Activated CD4-positive, alpha-beta T cell treated with anti-CD3 and anti-CD28 coated beads, Interleukin-2, amount 50 U/mL, for 4 hours (primary cell): ENCODE measurements at places on chromosomes 6 and 20.

DNA sequence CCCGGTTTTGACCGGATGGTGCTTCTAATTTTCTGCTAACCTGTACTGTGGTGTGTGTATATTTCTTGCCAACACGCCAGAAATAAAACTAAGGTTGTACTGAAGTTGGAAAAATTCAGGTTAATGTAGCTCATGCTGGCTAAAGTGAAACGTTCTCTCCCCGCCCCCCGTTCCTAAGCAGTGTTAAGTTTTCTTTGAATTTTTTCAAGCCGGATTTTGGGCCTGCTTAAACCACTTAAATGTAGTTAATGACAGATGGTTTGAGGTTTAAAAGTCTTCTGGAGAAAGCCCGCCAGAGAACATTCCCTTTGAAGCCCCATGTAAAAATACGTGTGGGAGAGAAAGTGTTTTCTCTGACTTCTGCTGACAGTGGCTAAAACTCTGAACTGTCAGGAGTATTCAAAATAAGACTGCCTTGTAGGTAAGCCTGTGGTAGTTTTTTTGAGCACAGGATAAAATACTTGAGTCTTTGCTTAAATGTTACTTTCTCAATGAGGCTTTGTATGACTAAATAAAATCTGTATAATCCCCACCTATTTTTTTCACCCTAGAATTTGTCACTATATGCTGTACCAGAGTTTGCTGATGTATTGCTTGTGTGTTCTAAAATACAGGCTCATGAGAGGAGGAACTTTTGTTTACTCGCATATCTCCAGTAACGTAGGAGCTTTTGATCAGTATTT lies 101.3 kb downstream of the OR2B2 start:
- no peak for DNase-seq

DNA sequence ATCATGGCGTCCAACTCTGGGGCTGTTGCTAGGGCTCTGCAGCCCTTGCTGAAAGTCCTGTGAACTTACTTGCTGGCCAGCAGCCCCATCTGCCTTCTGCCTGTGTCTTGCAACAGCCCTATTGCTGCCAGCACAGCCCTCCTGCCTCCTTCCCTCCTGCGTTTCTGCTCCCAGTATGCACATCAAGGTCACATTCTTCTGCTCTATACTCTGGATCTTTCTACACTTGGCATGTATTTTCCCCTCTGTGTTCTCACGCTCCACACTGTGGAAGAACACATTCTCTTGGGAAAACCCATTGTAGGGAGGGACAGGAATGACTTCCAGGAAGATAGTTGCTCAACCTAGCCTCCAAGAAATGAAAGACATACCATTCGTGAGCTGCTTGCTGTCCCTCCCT lies 80.9 kb upstream of the PHACTR2 start:
- DNase-seq, result no peak

- no peak for DNase-seq
These were observed 316.2 kb downstream of the COL12A1 start for GRCh38 chr6:74889635-74890034.

DNA sequence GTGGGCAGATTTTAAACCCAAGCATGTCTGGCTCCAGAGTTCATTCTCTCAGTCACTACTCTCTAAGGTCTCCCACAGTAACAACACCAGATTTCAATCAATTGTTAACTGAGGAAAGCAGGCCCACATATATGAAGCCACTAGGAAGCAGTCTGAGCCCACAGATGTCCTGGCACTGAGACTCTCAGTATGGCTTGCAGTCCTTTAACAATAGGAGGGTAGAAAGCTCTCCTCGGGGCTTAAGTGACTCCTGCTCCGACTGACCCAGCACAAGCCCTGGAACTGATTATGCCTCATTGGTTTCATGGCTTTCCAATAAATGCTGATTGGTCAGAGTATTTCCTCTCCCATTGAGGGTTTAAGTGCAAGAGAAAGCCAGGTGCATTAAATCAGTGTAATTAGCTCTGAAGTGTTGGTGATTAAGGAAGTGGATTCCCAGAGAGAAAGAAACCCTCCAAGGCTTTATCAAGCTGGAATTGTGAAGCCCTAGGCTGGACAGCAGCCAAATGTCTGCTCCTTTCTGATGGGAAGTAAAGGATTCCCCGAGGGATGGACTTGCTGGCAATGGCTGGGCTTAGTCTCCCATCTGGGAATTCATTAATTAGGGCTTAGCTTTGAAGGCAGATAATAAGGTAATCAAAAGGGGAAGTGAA lies 76.6 kb upstream of the PROKR2 start:
- DNase-seq, result no peak

- no peak for DNase-seq
These were observed 39.5 kb downstream of the UNC5CL start for GRCh38 chr6:40999569-40999968.

GRCh38 chr6:142966294-142966693 lies 21.3 kb upstream of the HIVEP2 start:
- DNase-seq, result no peak
